ENCODE measurements at places on chromosomes 7 and 10.

DNA sequence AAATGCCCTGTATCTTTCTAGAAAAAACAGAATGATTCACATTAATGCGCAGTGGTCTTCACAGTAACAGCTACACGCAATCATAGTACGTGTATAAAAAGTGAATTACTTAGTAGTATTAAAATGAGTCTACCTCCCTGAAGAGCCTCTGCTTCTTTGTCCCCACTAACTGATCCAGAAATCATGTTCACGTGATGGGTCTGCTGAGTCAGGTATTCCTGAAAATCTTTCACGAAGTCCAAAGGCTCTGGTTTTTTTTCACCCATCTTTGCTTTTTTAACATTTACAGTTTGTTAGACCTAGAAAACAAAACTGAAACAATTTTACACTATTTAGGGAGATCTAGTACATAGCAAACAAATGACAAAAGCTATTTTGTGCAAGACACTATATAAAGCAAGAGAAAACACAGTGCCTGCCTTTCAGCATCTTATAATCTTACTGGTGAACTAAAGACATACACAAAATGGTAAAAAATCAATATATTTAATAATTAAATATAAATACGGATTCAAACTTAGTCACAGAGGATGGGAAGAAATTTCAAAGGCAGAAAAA, 10.2 kb downstream of the IKZF5 start:
- no peak for DNase-seq

DNA sequence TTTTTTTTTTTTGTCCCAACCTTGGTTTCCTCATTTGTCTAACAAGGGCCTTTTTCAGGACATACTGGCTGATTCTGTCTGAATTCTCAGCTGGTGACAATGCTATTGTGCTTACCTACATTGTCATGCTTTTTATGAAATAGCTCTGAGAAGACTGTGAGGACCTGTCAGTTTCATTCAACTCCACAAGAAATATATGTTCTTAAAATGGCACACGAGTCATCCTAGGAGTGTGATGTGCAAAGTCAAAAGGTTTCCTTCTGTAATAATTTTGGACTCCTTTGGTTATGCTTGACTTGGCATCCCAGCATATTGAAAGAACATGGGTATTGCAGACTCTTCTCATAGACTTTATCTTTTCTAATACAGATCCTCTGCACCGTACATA, 316.0 kb downstream of the GFRA1 start:
- DNase-seq, result no peak

DNA sequence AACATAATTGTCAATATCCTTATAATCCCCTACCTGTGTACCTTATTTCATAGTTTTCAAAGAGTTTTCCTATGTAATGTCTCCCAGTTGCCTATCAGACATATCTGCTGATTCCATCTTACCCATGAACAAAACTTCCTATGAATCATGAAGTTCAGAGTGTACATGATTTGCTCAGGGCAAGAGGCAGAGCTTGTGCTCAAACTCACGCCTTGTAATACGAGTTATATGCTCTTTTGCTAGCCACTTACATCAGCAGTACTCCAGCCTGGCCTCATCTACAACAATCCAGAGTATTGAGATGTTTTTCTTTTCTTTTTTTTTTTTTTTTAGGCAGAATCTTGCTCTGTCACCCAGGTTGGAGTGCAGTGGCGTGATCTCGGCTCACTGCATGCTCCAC, 11.8 kb downstream of the PKD2L1 start:
- DNase-seq, result no peak

DNA sequence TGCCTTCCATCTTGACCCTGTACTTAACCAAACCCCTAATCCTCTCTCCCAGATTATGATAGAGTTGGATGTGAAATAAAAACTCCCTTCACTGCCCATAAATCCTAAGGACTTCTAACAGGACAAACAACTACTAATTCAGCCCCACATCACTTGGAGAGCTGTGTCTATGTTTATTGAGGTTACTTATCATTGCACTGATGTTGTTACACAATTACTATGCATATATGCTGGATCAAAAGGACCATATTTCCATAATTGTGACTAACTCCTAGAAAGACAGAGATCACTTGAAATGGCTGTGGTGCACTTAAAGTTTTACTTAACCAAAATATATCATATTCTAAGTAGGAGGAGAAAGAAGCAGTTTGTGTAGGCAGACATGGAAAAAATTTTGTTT, 144.9 kb upstream of the AGK start:
- no peak for DNase-seq

DNA sequence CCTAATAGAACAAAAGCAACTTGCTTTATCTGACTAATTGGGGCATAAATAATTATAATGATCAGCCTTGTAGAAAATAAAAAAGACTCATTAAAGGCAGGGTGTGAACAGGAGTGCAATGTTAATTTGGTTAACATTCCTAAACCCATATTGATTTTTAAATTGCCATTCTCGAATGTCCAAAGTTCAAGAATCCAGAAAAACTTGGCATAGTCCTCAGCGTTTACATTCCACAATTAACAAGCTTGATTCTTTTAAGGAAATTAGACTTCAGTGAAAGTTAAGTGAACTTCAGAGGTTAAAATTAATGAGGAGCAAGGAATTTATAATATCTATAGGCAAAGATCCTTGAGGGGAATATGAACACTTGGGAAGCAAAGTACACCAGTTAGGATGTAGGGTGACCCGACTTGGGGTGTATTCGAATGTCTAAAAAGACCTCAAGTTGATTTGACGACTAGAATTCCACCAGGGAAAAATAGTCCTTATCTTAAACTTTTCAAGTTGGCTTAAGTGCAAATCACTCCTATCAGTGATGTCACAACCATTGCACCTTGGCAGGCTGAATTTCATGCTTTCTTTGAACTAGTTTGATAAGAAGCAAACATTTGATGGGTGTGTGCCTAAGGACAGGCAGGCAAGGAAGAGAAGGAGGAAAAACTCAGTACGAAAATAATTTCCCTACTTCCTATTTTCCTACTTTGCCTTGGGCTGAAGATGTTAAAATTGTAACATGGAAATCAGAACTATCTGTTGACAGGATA, 830.4 kb upstream of the COBL start:
- no peak for DNase-seq

GRCh38 chr10:58331646-58332045, 3.2 kb upstream of the UBE2D1 start:
- DNase-seq, result no peak

GRCh38 chr10:71973777-71974488, 9.7 kb downstream of the CHST3 start:
- no peak for DNase-seq

DNA sequence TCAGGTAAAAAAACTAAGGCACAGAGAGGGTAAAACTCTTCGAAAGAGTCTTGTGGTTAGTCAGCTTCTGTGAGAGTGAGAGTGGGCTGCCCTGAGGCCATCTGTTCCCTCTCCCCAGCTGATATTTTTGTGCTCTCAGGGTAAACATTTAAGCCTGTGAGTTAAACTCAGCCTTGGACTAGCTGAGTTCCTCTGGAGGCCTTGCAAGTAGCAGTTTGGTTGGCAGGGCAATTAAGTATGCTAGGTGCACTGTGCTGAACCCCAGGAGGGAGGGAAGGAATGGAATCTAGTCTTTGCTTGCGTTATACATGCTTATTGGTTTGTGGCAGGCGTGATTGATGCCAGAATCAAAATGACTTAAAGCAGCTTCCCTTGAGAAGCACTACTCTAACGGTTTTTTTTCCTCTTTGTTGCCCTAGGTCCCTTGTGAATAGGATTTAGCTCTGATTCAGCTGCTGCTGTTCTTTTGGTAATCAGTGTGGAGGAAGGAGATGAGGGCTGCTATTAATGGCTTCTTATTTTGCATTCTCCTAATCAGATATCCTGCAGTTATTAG, 140.2 kb downstream of the AUTS2 start:
- DNase-seq, result no peak

All from NCI-H748 treated with DMSO at 0.1 percent for 48 hours (cell line).